EL (cell line): ENCODE measurements at places on chromosomes 6 and 20.

- no peak for DNase-seq
Measured at GRCh38 chr6:37005061-37005810, at the start of gene FGD2. FGD2 (plus strand) TSS chr6:37005655; CDS start chr6:37005818, 163 bp downstream.

DNA sequence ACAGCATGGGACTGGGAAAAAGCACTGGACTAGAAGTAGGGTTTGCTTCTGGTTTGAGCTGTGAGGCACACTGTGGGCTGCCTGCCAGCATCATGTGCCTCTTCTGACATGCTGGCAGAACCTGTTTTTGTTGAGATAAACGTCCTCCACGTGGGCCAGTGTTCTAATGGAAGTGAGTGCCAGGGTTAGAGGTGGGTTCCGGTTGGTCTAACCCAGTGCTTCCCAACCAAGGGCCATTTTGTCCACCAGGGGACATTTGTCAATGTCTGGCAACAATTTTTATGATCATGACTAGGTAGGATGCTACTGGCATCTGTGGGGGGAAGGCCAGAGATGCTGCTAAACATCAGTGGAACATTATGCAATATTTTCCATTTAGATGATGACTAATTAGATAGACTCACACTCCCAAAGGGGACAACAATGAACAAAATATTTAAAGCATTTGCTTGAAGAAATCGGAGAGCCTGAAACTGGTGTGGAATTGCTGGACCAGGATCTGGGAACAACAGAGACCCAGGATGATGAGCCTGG lies 7.8 kb upstream of the APMAP start:
- DNase-seq: peak; percentile 89

DNA sequence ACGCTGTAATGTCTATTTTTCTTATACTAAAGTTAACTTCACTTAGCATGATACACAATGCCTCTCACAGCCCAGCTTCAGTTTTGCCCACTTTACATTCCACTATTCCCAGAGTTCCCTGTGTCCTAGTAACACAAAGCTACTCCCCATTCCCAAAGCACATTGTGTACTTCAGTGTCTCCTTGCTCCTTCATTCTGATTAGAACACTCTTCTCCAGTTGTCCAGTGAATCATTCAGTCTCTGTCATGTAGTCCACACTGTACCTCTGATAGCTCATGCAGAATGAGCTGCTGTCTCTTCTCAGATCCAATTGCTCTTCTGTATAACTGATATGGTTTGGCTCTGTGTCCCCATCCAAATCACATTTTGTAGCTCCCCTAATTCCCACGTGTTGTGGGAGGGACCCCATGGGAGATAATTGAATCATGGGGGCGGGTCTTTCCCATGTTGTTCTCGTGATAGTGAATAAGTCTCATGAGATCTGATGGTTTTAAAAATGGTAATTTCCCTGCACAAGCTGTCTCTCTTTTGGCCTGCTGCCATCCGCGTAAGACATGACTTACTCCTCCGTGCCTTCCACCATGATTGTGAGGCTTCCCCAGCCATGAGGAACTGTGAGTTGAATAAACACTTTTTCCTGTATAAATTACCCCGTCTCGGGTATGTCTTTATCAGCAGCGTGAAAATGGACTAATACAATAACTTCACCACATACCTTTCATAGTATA lies 2.1 kb upstream of the TMX4 start:
- no peak for DNase-seq

GRCh38 chr20:38260025-38260377 lies 534 bp downstream of the KIAA1755 start:
- DNase-seq: peak; percentile 33

GRCh38 chr20:2697768-2698167 lies 5.2 kb downstream of the EBF4 start:
- DNase-seq: no peak

- DNase-seq: no peak
Measured at GRCh38 chr6:11236076-11236750, 3.7 kb upstream of the NEDD9 start.

- no peak for DNase-seq
Measured at GRCh38 chr6:112951829-112952228, 604.7 kb downstream of the RFPL4B start.

DNA sequence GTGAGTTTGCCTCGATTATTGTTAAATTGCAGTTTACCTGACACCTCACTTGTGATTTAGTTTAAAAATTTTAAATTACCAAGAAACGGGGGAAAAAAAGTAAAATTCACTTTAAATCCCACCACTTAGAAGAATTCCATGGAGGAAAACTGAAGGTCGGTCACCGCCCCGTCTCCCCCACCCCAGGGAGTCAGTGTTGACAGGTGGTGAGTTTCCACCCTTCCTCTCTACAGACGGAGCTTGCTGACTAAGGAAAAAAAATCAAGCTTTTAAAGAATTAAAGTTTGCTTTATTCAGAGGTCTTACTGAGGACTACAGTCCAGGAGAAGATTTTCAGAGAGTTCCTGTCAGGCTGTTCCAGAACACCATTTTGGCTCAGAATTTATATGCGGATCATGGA lies 42.3 kb downstream of the SLC22A1 start:
- no peak for DNase-seq

GRCh38 chr6:111817451-111818120 lies 55.7 kb downstream of the FYN start:
- DNase-seq: peak; percentile 42

- DNase-seq: peak; percentile 12
Measured at GRCh38 chr6:153130515-153131036, 506 bp downstream of the RGS17 start.

GRCh38 chr20:61146023-61146422 lies 106.0 kb upstream of the CDH4 start:
- no peak for DNase-seq

DNA sequence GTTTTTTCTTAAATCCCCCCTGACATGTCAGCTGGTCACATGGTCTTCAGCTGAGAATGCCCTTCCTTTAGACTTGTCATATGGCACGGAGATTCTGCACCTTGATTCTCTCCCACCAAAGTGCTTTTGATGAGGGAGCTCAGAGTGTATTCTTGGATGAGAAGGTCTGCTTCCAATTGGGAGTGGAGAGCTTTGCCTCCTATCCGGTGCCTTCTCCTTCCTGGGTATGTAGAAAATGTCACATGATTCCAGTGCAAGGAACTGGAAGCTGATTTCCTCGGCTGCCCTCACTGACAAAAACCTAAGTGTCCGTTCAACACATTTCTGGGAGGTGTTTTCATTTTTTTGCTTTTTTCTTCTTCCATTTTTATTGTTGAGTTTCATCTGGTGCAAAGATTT lies 197.2 kb downstream of the TFAP2C start:
- DNase-seq: no peak

DNA sequence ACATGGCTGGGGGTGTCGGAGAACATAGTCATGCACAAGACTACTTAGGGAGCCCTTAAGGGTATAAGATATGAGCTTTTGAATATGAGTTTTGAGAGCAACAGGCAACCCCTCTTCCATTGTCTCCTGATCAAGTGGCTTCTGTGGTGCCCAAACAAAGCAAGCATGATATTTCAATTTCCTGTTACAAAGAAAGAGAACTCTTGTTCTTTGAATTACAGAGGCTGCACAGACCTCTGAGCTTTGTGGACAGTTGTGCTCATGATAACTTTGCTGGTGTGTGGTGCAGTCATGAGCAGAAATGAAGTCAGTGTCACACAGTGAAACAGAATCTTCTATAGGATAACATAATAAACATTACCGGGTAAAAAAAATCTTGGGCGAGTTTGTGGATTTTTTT lies 66.8 kb upstream of the THEMIS start:
- DNase-seq: no peak

DNA sequence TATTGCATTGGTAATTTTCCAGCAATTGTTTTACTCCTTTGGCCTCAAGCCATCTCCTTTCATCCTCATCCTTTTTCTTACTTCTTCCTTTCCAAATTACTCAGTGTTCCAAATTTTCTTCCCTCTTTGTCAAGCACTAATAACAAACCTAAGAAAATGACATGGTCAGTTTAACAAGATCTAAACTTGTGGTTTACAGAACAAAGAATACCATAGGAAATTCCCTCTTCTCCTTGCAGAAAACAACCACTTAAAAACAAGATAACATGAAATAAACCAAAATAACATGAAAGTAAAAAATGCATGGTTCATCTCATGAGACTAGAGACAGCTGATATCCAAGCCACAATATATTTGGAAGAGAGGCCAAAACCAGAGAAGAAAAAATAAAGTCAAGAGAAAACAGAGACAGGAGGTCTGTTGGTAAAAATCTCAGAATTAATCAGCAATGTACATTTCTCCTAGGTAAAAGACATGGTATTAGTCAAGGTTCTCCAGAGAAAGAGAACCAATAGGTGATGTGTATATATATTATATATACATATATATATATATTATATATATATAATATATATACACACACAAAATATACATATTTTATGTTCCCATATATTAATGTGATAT lies 51.0 kb upstream of the SENP6 start:
- no peak for DNase-seq

DNA sequence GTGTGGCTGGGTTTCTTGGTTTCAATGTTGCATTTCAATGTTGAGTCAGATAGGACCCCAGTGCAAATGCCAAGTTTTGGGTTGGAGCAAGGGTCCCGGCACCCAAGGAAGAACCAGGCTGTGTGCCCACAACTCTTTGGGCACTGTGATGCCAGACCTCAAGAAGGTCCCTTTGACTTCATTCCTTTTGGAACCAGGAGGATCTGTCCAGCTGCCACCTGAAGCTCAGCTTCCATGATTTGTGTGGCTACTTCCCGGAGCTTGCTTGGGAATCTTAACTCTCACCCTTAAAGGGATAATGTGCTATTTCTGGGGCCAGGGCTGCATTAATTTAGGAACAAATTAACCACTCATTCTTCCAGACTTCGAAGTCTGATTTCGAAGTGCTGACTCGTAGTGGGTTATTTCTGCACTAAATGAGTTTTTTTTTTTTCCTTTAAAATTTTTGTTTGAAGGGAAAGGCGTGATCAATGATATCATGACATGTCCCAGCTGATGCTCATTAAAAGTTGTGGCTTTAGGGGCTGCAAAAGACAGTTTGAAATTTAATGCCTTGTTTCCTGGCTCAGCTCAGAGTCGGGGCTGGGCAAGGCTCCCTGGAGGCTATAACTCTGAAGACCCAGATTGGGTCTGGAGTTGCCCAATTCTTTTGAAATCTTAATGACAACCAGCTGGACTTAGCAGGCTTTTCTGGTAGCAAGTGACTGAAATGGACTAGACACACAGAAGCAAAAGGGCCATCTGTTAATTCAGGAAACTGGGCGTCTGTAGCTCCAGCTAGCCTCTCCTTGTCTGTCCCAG lies 24.0 kb upstream of the PHACTR3 start:
- DNase-seq: no peak

DNA sequence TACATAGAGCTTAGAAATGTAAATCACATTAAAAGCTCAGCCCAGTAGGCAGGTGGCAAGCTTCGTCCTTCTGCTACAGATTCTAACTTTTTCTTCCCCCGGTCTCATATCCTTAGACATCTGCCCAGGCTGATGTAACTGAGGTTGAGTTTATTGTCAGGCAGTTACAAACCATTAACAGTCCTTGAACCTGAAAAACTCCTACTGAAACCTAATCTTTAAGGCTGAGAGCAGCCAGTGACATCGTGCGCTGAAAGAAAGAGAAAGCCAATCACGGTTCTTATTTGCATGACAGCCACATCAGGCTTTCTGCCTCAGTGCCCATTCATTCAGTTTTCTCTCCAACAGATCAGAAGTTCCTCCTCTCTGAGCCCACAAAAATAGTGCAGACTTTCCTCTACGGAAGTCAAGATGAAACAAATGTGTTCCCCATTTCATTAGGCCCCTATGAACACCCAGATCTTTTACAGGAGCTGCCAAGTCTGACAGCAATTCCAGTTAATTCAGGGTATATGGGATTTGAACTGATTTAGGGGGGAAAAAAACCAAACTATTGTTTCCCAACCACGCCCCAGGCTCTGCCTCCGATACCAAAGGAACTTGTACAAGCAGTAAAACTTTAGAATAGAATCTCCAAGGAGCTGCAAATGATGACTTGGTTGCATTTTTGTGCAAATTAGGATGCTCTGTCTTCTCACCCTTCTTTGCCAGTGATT lies at the start of gene NHSL1:
NHSL1 (minus strand) TSS at position 192 of the 716 bp plus-strand sequence. CDS start 204 bp downstream, outside the sequence.
- DNase-seq: no peak

GRCh38 chr6:112145080-112145573 lies 57.7 kb downstream of the FAM229B start:
- no peak for DNase-seq

DNA sequence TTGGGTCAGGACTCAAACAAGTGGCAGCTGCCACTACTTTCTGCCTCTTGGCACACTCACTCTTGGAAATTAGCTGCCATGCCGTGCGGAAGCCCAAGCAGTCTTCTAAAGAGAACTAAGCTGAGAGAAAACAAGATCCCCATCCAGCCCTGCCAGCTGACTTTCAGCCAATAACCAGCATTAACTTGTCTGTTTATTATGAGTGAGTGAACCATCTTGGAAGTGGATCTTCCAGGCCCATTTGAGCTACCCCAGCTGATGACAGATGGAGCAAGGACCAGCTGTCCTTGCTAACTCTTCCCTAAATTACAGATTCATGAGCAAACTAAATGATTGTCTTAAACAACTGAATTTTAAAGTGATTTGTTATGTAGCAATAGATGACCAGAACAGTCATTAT lies 73.9 kb upstream of the RBM24 start:
- DNase-seq: no peak

DNA sequence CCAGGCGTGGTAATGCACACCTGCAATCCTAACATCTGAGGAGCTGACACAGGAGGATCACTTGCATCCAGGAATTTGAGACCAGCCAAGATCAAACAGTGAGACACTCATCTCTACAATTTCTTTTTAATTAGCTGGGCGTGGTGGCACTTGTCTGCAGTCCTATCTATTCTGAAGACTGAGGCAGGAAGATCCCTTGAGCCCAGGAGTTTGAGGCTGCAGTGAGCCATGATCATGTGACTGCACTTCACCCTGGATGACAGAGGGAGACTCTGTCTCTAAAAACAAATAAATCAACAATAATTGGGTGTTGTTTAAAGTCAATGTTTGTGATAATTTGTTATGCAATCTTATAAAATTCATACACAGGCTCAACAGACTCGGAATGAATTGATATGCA lies 18.0 kb upstream of the HLA-A start:
- no peak for DNase-seq

DNA sequence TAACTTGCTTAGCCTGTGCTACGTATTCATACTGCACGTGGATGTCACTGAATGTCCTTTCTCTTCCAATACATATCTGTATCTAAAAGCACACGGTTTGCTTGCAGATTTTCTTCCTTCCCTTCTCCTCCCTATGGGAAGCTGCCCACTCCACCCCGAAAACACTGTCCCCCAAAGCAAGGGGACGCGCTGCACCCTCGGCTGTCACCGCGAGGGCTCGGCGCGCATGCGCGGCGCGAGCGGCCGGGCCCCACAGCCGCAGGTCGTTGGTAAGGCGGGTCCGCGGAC lies 659 bp downstream of the TMX4 start:
- DNase-seq: peak; percentile 65

DNA sequence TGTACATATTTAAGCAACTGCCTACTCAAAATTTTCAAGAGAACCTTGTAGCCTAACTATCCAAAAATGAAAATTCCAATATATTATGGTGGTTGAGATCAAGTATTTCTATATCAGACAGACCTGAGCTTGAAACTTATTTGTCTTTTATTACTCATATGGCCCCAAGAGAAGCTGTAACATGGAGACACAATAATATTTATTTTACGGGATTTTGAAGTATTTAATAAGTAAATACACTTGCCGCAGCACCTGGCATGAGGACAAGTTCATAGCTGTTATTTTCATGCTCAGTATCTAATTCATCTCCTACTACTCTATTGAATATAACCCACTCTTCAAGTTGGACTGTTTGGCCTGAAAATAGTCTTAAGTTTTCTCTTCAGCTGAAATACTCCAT lies 28.0 kb downstream of the PTPRK start:
- DNase-seq: no peak
